ENCODE measurements at places on chromosomes 6 and 20. TPM values are rescaled to one million over a fixed set of nuclear protein-coding genes. Genes with fewer than 3 reads are reported as not detected.

GRCh38 chr6:85997206-85997605 lies 354.5 kb upstream of the SYNCRIP start:
- no peaks in the 10 kb centered on the region for H3K36me3 ChIP-seq
- H3K4me3 ChIP-seq = no peak overlapping the region
- H3K27ac ChIP-seq = no peak overlapping the region
- no peak for DNase-seq
- H3K4me1 ChIP-seq = no peaks in the 10 kb centered on the region

- peaks cover 2% of the 10 kb centered on the region for H3K27me3 ChIP-seq
- peaks cover 43% of the 10 kb centered on the region for H3K36me3 ChIP-seq
- no peak overlapping the region for H3K4me3 ChIP-seq
- peak; percentile 35 for DNase-seq
- peaks cover 57% of the 10 kb centered on the region for H3K4me1 ChIP-seq
These were observed 2.9 kb downstream of the RXRB start for GRCh38 chr6:33197431-33198048.

GRCh38 chr20:8360035-8360434 lies 228.0 kb downstream of the PLCB1 start:
- no peak overlapping the region for H3K27ac ChIP-seq
- H3K36me3 ChIP-seq = no peaks in the 10 kb centered on the region
- no peaks in the 10 kb centered on the region for H3K4me1 ChIP-seq
- H3K27me3 ChIP-seq = no peaks in the 10 kb centered on the region
- no peak for DNase-seq

GRCh38 chr20:47273591-47274235 lies 82.8 kb downstream of the ZMYND8 start:
- no peaks in the 10 kb centered on the region for H3K27me3 ChIP-seq
- peak overlapping the region; percentile 75 for H3K27ac ChIP-seq
- H3K4me3 ChIP-seq = no peak overlapping the region
- peaks cover 6% of the 10 kb centered on the region for H3K36me3 ChIP-seq

GRCh38 chr6:121235386-121235785 lies 98.9 kb downstream of the TBC1D32 start:
- H3K4me3 ChIP-seq = no peak overlapping the region
- DNase-seq = no peak
- no peak overlapping the region for H3K27ac ChIP-seq
- no peaks in the 10 kb centered on the region for H3K4me1 ChIP-seq

GRCh38 chr20:43438578-43439316 lies 18.9 kb upstream of the SRSF6 start:
- no peaks in the 10 kb centered on the region for H3K36me3 ChIP-seq
- no peak for DNase-seq
- H3K4me1 ChIP-seq = no peaks in the 10 kb centered on the region
- peaks cover 12% of the 10 kb centered on the region for H3K27me3 ChIP-seq
- no peak overlapping the region for H3K4me3 ChIP-seq

- no peak overlapping the region for H3K27ac ChIP-seq
- no peaks in the 10 kb centered on the region for H3K27me3 ChIP-seq
- no peaks in the 10 kb centered on the region for H3K4me1 ChIP-seq
- no peak for DNase-seq
- no peaks in the 10 kb centered on the region for H3K36me3 ChIP-seq
These were observed 376.6 kb upstream of the TSHZ2 start for GRCh38 chr20:52595518-52595917.

GRCh38 chr6:46015119-46015968 lies at the start of gene CLIC5:
Gene CLIC5 (minus strand): TSS chr6:46015860. CDS start chr6:46015542, 318 bp downstream.
- H3K4me3 ChIP-seq = peak within 1 kb of the TSS; percentile 76
- DNase-seq = peak; percentile 79
- H3K4me1 ChIP-seq = no peaks in the 10 kb centered on the region
- no peaks in the 10 kb centered on the region for H3K36me3 ChIP-seq
- peak within 1 kb of the TSS; percentile 98 for H3K27ac ChIP-seq

GRCh38 chr6:137928286-137928685 lies 61.2 kb downstream of the TNFAIP3 start:
- no peaks in the 10 kb centered on the region for H3K27me3 ChIP-seq
- DNase-seq = no peak
- H3K27ac ChIP-seq = no peak overlapping the region
- peaks cover 40% of the 10 kb centered on the region for H3K4me1 ChIP-seq

DNA sequence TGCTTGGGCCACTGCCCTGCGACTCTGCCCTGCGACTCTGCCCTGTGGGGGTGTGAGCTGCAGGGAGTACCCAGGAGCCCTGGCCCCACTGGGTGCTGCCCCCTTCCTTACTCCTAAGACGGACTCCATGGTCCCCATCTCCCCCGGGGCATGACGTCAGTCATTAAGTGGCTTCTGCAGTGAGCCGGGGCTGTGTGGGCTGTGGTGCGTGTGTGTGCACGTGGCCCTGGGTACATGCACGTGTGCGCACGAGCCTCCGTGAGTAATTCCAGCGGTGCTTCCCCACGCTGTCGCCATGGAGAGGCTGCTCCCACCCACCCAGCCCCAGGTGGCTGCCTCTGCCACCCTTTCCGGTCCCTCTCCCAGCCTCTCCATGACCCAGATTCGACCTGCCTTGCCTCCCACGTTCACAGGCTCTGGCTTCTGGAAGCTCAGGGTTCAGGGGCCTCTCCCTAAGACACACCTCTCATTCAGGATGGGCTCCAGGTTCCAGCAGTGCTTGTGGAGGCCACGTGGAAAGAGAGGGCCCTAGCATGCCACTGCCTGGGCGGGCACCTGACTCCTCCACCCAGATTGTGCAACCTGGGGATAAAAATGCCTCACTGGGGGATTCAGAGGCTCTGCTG lies 88.3 kb downstream of the DLGAP4 start:
- H3K4me1 ChIP-seq = no peaks in the 10 kb centered on the region
- no peak overlapping the region for H3K4me3 ChIP-seq
- H3K27me3 ChIP-seq = no peaks in the 10 kb centered on the region
- DNase-seq = no peak

- no peaks in the 10 kb centered on the region for H3K36me3 ChIP-seq
- no peak overlapping the region for H3K4me3 ChIP-seq
- no peak for DNase-seq
- no peaks in the 10 kb centered on the region for H3K4me1 ChIP-seq
These were observed 56.9 kb downstream of the BCAS1 start for GRCh38 chr20:54013471-54013870.

DNA sequence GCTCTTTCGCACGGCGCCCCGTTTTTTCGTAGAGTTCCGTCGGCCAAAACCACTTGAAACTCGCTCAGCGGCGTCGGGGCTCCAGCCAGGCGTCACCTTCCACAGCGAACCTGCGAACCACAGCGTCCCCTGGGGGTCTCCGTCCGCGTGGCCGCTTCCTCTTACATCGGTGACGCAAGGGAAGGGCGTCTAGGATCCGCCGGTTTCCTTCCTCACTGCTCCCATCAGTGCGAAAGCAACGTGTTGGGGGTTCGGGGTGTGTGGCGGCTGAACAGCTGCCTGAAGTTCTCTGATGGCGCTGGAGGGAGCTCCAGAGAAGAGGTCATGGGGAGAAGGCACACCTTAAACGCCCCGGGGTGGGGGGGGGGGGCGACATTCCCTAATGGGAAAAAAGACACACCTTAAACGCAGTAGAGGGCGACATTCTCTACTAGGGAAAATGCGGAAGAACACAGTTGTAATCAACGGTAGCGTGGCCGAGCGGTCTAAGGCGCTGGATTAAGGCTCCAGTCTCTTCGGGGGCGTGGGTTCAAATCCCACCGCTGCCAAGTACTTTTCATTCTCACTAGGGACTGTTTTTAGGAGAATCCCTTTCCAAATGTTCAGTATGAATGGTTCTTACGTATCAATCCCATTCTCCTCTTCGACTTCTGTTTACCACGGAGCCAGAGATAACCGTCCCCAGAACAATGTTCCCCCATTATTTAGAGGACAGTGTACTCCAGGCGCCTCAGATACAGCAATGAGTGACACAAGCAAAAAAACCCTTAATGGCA lies 16.4 kb downstream of the ZNF311 start:
- no peak overlapping the region for H3K27ac ChIP-seq
- H3K36me3 ChIP-seq = no peaks in the 10 kb centered on the region
- H3K4me3 ChIP-seq = peak overlapping the region; percentile 4
- no peaks in the 10 kb centered on the region for H3K4me1 ChIP-seq
- peak; percentile 43 for DNase-seq
- H3K27me3 ChIP-seq = peaks cover 10% of the 10 kb centered on the region

DNA sequence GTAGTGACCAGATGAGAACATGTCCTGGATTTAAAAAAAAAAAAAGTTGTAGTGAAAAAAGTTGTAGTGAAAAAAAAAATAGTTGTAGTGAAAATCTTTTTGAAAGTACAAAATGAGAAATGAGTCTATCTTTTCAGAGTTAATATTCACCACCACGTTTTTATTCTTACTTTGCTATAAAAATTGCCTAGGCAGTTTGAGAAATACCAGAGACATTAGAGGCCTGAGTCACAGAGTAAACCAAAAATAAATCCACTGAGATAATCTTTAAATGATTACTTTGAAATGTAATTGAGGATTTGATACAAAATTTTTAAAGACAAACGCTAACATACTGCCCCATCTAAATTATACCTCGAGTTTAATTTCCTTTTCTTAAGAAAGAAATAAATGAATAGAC lies 101.2 kb upstream of the TIAM2 start:
- no peaks in the 10 kb centered on the region for H3K4me1 ChIP-seq
- H3K27me3 ChIP-seq = no peaks in the 10 kb centered on the region
- H3K36me3 ChIP-seq = peaks cover 2% of the 10 kb centered on the region
- no peak overlapping the region for H3K4me3 ChIP-seq
- no peak for DNase-seq

The BPIFA1 gene
- total RNA-seq = not detected

The PCIF1 gene
- total RNA-seq = 28.2 TPM

The HSD17B8 gene
- 15.9 TPM for total RNA-seq

The SNAP25 gene
- total RNA-seq = 0.91 TPM

The COL9A3 gene
- total RNA-seq = 1.9 TPM

The PHACTR3 gene
- 4.3 TPM for total RNA-seq

The SCAND1 gene
- 57.3 TPM for total RNA-seq

The ZDHHC14 gene
- 19.8 TPM for total RNA-seq

The C6orf58 gene
- total RNA-seq = not detected

The KIF6 gene
- total RNA-seq = 0.72 TPM

The TBC1D32 gene
- 3.4 TPM for total RNA-seq

Measured in heart left ventricle (tissue), 16 donors.